Diencephalon (tissue), 1 donor: ENCODE measurements at places on chromosomes 7 and 10. TPM values are rescaled to one million over a fixed set of nuclear protein-coding genes. Genes with fewer than 3 reads are reported as not detected.

Gene OR2AE1
- total RNA-seq, result not detected

Gene PTN
- 576 TPM for total RNA-seq

Gene CPA5
- total RNA-seq, result not detected

Gene ZNF786
- 14.1 TPM for total RNA-seq

Gene CTTNBP2
- 25.4 TPM for total RNA-seq

Gene PILRA
- total RNA-seq, result 1.2 TPM

Gene RAPGEF5
- 62.7 TPM for total RNA-seq

Gene CTAGE8
- total RNA-seq, result not detected

Gene NUTM2A
- total RNA-seq, result 2.3 TPM

Gene LSM8
- total RNA-seq, result 87.4 TPM

Gene EGR2
- total RNA-seq, result 1.2 TPM

Gene SMKR1
- 6.7 TPM for total RNA-seq

Gene CLCN1
- not detected for total RNA-seq

Gene MSMB
- not detected for total RNA-seq
